ENCODE measurements at places on chromosomes 13 and 19.

- no peak for DNase-seq
Observed at GRCh38 chr13:97945342-97945741, 8.1 kb upstream of the IPO5 start.

- DNase-seq: no peak
Observed at GRCh38 chr13:24271231-24271600, 38.2 kb upstream of the C1QTNF9 start.

DNA sequence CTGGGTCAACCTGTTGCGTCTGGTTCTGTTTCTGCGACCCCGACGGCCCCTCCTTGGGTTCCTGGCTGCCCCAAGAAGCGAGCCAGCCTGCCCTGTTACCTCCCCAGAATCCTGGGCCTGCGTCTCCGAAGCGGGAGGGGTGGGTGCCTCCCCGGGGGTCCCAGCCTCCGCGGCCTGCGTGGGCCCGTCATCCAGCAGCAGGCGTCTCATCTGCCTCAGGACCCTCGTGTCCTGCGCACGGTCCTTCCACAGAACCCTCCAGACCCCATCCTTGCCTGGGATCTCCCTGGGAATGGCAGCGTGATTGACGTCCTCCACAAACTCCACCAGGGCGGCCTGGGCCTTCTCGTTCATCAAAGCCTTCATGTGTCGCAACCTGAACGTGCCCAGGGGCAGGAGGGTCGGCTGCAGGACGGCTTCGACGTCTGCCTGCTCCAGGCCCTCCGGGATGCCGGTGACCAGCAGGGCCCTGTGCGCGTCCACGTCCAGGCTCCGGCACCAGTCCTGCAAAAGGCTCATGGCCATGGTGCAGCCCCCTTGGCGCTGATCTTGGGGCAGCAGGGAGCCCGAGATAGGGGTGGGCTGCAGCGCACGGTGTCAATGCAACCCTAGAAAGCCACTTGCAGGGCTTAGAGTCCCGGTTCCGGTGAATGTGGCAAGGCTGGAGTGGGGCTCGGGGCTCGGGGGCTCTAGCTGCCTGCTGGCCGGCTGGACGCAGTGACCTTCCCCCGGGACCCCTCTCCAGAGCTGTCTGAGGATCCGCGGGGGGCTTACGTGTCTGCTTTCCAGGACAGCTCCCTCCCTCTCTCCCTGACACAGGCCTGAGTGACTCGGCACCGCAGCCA lies 504 bp downstream of the PNMA8B start:
- DNase-seq: no peak

DNA sequence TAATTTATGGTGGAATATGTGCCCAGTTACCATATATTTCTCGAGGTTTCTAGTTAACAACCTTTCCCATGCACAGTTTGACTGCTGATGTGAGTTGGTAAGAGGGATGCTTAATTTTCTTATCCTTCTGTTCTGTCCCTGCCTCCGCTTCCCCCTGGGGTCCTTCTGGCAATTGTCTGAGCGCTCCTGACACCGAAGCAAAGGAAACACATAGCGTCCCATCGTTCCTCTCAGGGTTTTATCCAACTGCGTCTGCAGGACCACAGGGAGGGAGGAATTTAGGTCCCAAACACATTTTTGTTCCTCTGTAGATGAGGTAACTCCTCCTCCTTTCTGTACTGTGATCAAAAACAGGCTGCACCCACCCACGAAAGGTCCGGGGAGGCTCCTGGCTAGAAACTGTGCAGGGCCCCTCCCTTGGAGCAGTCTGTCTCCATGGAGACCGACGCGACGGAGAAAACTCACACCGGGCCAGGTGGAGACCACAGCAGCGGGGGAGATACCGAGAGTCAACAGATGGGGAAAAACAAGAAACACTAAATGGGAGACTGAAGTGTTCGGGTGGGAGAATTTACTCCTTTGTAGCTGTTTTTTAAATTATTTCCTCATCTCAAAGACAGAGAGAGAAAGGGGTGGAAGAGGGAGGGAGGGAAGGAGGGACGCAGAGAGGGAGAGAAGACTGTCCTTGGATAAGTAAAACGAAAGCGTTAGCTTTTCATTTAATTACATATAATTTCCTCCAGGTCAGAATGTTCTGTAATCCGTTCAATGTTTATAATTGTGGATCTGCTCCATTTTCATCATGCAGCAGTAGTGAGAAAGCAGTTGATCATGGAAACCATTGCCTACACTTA lies 191.8 kb upstream of the NBEA start:
- DNase-seq: no peak

DNA sequence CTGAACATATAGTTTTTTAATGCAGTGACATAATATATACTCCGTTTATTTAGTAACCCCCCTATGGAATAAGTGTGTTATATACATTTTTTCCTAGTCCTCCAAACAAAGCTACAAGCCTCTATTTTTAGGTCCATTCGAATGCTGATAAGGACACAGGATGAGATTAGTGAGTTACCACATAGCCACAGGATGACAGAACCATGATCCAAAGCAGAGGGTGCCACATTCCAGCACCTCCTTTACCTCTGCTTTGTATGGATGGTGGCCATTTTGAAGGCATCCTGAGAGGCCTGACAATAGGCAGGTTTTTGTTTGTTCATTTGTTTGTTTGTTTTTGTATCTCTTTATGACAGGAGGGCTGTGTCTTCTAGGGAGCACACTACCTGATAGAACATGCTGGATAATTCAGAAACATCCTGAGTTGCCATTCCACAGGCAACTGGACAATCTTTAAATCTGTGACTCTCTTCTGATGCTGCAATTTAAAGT lies 186.3 kb downstream of the MTUS2 start:
- DNase-seq: no peak

- DNase-seq: no peak
Observed at GRCh38 chr13:48043789-48044503, 6.4 kb downstream of the NUDT15 start.

DNA sequence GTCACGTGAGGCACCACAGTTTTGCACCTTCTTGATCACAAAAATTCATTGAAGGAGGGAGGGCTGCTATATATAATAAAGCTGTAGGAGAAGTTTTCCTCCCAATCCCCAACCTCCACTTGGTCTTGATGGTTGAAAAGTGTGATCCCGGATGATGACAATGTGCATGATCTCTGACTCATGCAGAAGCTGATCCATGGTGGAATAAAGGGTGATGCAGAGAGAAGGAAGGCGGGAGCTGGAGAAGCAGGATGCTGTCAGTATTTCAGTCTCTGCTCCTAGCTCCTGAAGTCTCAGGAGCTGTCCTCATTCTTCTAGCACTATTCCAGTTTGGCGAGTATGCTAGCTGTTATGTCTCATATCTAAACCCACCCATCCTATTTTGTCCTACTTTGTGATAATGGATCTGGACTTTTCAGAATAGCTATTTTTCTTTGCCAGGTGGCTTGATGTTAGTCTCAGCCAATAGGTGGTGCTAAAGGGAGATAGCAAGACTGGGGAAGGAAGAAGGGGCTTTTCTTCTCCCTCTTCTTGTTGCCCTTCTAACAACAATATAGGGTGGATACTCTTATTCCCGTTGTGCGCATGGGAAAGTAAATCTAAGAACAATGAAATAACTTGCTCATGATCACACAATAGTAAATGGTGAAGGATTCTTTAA lies 65.6 kb upstream of the HTR2A start:
- no peak for DNase-seq

DNA sequence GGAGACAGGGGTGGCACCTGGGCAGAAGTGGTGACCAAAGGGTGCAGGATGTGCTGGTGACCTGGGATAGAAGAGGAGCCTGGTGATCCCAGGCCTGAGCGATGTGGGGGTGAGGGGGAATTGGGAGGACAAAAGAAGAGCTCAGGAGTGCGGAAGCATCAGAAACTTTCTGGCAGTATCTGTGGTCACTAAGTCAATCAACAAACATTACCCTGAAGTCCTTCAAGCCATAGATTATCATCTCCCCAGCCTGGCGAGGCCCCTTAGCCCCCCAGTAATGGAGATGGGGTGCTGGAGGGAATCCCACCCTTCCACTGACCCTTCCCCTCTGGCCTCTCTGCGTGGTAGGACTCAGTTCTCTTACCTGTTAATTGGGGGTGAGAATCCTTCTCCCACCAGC lies 10.5 kb downstream of the MEF2B start:
- no peak for DNase-seq

DNA sequence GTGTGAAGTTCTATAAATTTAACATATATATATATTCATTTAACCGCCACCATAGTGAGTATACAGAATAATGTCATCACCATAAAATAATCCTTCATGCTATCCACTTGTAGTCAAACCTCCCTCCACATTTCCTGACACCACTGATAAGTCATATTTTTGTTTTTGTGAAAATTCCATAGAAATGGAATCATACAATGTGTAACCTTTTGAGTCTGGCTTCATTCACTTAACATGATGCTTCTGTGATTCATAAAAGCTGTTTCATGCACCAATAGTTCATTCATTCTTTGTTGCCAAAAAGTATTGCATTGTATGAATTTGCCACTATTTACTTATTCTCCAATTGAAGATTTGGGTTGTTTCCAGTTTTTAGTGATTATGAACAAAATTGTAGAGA lies 497.5 kb upstream of the PCDH20 start:
- DNase-seq: no peak

GRCh38 chr13:107422421-107422820 lies 792.9 kb downstream of the LIG4 start:
- no peak for DNase-seq

DNA sequence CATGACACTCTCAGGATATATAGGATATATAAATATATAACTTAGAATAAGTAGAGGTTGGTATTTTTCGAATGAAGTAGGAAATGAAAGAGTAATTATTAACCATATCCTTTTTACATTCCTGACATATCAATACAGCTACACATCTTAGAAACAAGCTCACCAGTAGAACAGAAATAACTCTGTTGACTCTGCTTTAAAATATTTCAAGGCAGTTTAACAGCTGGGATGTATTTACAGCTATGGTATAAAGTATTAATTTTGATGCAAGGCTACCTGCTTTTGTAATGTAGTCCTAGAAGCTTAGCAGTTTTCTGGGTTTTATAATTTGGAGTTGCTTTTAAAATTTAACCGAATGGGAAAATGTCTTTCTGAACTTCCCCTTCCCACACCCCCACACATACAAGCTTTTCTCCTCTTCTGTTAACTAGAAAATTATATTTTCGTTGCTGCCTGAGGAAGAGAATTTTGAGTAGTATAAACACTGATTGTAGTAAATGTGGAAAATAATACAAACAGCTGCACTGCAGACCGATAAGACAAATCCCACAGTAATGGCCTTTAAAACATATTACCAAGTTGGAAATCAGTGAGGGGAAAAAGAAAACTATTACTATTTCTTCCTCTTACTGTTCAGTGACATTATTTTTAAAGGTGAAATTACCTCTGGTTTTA lies 147.7 kb downstream of the GGACT start:
- DNase-seq: no peak

- no peak for DNase-seq
Observed at GRCh38 chr19:18789883-18790565, 1.1 kb downstream of the COMP start.

DNA sequence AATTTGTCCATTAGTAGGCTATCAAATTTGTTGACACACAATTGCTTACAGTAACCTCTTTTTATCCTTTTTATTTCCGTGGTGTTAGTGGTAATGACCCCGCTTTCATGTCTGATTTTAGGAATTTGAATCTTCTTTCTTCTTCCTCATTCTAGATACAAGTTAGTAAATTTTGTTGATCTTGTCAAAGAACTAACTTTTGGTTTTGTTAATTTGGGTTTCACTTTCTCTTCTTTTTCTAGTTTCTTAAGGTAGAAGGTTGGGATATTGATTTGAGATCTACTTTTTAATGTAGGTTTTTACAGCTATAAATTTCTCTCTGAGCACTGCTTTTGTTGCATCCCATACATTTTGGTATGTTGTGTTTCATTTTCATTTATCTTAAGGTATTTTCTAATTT lies 53.3 kb upstream of the SLC7A1 start:
- no peak for DNase-seq

- no peak for DNase-seq
Observed at GRCh38 chr19:51430221-51430620, 12.8 kb upstream of the SIGLEC10 start.

- DNase-seq: no peak
Observed at GRCh38 chr19:28691683-28692082, 521.3 kb downstream of the UQCRFS1 start.

DNA sequence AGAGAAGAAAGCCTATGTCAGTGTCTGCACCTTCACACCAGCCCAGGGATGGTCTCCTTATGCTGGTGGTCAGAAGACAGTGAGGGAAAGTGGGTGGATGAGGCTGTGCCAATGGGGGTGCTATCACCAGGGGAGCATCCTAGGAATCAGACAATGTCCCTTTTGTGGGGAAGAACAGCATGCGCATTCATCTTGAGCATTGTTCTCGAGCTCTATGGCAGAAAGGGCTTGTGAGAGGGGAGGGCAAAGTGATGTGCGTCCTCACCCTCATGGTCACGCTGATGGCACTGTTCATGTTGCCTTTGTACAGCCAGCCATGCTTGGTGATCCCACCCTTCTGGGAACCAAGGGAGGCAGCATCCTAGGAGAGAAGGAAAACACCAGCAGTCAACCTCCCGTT lies 56.1 kb downstream of the DOCK9 start:
- DNase-seq: no peak

DNA sequence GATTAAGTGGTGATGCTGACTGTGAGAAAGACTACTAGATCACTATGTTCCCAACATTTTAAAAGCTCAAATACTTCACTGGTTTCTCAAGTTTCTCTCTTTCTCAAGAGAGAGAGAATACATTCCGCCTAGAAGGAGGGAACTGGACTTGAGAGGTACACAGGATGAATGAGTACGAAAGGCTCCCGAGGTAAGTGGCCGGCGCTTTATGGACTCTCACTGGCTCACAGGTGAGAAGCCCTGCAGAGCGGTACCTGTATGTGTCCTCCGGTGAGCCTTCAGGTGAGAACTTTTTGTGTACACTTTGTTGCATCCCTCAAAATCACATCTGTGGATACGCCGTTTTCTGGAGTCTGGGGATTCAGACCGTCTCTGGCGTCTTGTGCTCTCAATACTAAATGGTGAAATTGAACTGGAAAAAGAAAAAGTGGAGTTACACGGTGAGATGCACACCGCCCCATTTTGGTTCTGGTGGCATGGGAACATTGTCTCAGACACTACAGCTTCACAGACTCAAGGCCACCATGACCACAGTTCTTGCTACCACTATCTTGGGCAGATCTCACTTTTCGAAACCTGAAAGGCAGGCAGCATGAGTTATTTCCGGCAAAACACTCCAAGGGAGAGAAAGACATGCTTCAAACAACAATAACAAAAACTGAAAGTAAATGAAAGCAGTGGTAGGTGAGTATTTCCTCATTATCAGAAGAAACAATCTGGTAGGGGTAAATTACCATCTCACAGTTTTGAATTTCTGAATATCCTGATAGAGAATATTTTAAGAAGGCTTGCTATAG lies 418.9 kb downstream of the KLF12 start:
- DNase-seq: peak; percentile 50

All from activated gamma-delta T cell treated with Interleukin-2 at 50 U/mL for 16 hours (primary cell).